ENCODE measurements at places on chromosomes 4 and X.

DNA sequence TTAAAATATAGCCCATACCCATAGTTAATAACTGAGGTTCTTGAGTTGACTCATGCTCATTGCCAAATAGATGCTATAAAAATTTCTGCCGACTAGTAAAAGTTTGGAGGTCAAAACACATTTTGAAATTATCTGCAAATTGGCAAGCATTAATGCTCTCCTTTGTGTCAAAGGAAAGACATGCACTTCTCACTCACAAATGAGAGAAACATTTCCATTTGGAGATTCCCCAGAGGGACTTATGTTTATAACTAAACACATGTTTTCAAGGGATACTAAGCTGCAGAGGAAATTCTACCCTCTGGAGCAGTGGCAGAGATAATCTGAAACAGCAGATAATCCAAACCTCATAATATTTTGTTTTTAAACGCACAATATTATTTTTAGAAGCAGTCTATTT lies 45.7 kb upstream of the CCDC160 start:
- DNase-seq, result no peak

DNA sequence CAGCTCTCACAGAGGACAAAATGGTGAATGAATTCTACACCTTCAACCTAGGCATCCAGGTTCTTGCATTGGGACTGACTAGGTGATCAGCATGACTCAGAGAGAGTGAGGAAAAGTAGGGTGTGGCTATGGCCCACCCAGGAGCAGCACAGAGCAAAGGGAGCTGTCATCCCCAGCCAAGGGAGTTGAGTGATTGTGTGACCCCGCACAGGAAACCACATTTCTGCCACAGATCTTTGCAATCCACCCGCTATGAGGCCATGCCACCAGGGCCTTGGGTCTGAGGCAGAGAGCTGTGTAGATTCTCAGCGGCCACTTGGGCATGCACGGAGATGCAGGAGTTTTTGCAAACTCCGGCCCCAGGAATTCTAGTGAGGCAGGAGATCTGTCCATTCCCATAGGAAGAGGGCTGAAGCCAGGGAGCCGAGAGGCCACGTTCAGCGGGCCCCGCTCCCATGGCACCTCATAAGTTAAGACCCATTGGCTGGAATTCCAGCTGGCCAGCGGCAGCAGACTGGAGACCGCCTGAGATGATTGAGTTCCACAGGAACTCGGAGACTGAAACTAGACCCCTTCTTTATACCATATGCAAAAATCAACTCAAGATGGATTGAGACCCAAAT lies 75.9 kb downstream of the NAA11 start:
- DNase-seq, result no peak

- no peak for DNase-seq
Observed at GRCh38 chr4:101025755-101026154, 321.6 kb downstream of the PPP3CA start.

GRCh38 chr4:42627885-42628646 lies 28.8 kb downstream of the ATP8A1 start:
- no peak for DNase-seq

DNA sequence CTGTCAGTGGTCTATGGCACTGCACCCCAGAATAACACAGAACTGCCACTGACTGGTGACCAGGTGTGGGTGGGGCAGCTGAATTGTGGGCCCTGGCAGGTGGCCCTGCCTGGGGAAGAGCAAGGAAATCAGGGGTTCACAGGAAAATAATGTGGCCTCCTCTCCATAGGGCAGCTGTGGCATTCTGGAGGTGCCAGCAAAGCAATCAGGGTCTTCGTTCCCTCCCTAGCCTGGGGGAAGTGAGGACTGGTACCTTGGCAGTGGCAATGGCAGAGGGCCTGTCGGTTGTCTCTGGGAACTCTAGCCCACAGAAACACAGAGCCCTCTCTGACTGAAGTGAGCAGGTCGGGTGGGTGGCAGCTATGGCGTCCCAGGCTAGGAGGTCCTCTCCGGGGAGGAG lies 223.0 kb downstream of the GRIA2 start:
- no peak for DNase-seq

GRCh38 chrX:108224727-108225621 lies 133.4 kb downstream of the ATG4A start:
- DNase-seq, result no peak

- DNase-seq, result no peak
Observed at GRCh38 chr4:147518086-147518485, 37.2 kb downstream of the EDNRA start.

DNA sequence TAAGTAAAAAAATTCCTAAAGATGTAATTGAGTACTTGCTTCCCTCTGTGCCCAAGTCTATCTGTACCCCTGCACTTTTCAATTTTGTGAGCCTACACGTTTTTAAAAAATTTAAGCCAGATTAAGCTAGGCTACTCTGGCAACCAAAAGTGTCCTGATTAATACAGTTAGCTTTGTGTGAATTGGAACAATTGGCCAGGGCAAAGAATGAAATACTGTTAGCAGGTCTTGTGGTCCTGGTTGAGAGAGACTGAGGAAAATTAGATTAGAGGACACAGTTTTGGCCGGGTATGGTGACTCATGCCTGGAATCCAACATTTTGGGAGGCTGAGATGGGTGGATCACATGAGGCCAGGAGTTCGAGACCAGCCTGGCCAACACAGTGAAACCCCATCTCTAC lies 293.3 kb downstream of the RAPGEF2 start:
- no peak for DNase-seq

DNA sequence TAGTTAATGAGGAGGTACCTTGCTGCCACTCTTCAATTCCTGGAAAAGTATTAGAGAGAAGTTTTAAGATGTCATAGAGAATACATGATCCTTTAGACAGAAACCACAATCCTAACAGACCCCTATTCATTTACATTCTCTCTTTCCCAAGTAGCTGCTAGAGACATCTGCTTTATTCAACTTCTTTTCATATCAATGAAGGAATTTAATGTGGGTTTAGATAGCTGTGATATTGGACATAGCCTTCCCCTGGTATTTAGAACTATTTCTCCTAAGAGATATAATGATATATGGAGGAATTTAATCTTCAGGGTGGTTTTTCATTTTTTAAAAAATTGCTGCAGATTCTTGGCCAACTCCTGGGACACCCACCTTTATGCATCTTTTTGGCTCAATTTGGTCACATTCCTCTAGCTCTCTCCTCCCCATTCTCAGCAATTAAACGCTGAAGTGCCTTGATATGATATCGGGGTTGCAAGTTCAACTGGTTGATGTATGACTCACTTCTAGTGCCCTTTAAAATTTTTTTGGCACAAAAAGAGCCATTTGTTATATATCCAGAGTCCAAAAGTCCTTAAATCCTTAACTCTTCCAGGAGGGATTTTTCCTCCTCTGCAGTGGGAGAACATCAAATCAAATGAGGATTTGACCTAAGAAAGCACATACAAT lies 57.6 kb downstream of the DOCK11 start:
- DNase-seq, result no peak

DNA sequence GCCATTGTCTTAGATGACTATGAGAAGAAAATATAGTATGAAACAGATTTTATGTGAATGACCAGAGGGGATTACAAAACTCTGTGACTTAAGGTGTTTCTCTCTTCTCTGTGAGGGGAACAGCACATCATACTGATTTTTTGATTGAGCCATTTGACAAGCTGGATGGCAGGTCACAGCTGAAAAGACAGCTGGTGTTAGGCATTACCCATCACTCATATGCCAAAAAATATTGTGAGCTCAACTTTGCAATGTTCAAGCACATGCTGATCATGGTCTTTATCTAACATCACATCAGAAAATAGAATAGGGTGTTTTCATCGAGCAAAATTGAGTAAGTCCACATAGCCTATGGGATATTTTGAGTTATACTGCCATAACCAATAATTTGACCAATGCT lies 86.7 kb upstream of the TECRL start:
- DNase-seq, result no peak

- DNase-seq, result no peak
Observed at GRCh38 chr4:26701786-26702227, 117.9 kb downstream of the TBC1D19 start.

DNA sequence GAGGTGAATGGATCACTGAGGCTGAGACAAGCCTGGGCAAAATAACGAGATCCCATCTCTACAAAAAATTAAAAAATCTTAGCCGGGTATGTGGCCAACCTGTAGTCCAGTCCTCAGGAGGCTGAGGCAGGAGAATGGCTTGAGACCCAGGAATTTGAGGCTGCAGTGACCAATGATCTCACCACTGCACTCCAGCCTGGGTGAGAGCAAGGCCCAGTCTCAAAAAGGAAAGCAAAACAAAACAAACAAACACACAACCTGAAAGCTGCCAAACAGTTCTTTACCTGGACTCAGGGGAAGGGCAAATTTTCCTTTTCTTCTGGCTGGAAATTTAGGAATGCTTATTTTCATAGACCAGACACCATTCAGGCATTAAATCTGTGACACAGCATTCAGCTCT lies 163.1 kb upstream of the FAT1 start:
- no peak for DNase-seq

- no peak for DNase-seq
Observed at GRCh38 chrX:72038016-72038415, 93.7 kb downstream of the RTL5 start.

- no peak for DNase-seq
Observed at GRCh38 chr4:10267066-10267465, 150.5 kb upstream of the WDR1 start.

GRCh38 chr4:146550161-146550560 lies 28.4 kb upstream of the SLC10A7 start:
- no peak for DNase-seq

DNA sequence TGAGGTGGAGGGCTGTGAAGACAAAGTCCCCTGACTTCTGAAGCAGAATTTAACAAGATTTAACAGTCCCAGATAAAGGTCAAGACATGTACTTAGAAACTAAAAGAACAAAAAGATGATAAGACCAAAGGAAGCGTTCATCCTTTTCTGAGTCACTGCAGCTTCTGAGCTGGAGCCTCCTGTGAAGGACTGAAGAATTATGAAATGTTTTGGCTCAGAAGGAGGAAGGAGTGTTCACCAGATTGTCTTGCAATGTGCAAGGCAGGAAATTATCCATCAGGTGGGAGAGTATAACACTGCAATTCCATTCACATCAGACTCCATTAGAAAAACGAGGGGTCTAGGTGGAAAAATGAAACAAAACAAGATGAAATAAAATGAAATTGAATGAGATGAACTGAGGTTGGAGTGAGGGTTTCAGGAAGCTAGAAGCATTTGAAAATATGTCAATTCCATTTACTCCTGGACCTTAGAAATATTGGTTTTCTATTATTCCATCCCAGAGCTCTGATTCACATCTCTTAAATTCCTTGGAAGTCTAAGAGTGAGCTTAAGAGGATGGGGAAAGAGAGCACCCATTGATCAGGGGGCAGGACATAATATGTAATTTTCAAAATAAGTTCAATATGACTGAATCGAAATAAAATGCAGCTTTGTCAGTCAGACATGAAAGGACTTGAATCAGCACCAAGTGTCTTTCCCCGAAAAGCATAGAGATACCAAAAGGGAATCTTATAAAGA lies 186.1 kb upstream of the LNX1 start:
- DNase-seq, result no peak

- DNase-seq, result no peak
Observed at GRCh38 chr4:48129307-48130014, 4.6 kb downstream of the TXK start.

GRCh38 chr4:67035501-67035900 lies 509.8 kb downstream of the CENPC start:
- no peak for DNase-seq

DNA sequence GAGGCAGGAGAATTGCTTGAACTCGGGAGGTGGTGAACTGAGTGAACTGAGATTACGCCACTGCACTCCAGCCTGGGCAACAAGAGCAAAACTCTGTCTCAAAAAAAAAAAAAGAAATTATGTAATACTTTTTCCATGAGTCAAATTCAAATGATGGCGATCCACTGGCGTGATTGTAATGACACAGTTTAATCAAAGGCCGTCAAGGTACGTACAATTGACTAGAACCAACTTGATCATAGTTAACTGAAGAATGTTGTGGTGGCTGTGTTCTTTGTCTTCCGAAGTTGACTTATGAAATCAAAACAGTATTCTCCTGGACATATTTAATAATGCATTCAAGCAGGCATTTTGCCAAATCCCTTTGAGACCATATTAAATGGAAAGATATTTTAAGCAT lies 318.6 kb upstream of the FAT1 start:
- DNase-seq, result no peak

DNA sequence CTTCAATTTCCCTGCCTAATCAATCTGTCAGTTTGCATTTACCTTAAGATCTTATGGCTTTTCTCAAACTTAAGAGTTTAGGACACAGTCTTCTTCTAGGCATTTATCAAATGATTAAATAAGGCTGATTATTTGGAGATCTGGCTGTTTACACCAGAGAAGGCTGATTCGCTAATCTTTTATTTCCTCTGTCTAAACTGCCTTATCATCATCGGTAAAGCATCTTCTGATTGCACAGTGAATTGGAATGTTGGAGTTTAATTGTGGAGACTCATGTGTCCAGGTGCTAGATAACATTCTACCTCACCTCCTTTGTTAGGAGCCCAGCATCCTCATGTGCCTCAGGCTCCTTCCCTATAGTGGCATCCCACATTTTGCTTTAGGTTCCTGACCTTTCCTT lies 100.3 kb upstream of the DDIT4L start:
- DNase-seq, result no peak

GRCh38 chrX:30713061-30713525 lies 59.9 kb downstream of the GK start:
- no peak for DNase-seq

- no peak for DNase-seq
Observed at GRCh38 chrX:149036086-149036485, 469.0 kb downstream of the IDS start.

- DNase-seq, result no peak
Observed at GRCh38 chr4:24141836-24142235, 252.0 kb upstream of the PPARGC1A start.

GRCh38 chr4:94523617-94524016 lies 71.9 kb downstream of the PDLIM5 start:
- no peak for DNase-seq

Data from thoracic aorta (tissue), 2 donors.